NCI-H748 treated with DMSO at 0.1 percent for 48 hours (cell line): ENCODE measurements at places on chromosomes 3 and 15.

- DNase-seq = no peak
Measured at GRCh38 chr15:40369971-40370370, 12.0 kb downstream of the DISP2 start.

GRCh38 chr3:156892701-156893100 is 66.5 kb downstream of the LEKR1 start:
- no peak for DNase-seq

- DNase-seq = no peak
Measured at GRCh38 chr15:84741121-84741520, 7.3 kb upstream of the ZNF592 start.

GRCh38 chr3:138417559-138417982 is 16.8 kb upstream of the ESYT3 start:
- peak; percentile 1 for DNase-seq

DNA sequence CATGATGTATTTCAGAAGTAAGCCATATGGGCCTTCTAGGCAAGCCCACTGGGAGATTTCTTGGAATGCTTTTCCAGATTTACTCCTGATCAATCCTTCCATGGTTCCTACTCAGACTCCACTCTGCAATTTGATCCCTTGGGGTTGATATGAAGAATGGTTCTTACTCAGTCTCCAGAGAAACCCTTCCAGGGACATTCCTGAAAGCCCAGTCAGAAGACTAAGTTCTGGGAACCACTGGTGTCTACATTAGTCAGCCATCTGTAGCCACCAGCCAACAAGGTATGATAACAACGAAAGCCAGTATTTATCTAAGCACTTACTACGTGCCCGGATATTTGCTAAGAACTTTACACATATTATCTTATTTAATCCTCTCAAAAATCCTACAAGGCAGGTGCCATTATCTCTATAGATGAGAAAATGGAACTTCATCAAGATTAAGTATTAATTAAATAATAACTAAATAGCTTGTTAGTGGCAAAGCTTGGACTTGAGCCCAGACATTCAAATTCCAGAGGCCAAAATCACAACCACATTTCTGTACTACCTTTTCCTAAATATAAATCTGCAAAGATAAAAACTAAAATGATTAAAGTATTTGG is 32.7 kb downstream of the ZNF385D start:
- no peak for DNase-seq

GRCh38 chr15:85381850-85382751 is 1.7 kb downstream of the AKAP13 start:
- no peak for DNase-seq

DNA sequence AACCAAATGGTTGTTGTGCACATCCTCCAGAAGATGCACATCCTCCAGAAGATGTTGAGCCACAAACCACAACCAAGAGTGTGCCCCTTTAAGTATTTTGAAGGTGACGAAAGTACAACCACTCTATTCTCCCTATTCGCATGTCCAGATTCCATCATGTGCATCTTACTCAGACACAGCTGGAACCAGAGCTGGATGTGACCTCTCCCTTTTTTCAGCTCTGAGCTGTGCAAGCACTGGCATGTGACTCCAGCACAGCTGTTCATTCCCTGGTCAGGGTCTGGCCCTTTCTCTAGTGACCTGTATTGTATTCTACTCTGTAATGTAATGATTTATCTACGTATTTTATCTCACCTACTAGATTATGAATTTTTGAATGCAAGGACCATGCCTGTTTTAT is 29.3 kb upstream of the DLG1 start:
- no peak for DNase-seq

- no peak for DNase-seq
Measured at GRCh38 chr3:51502562-51502910, 2.7 kb upstream of the DCAF1 start.

GRCh38 chr15:90087454-90088154 is 14.7 kb downstream of the IDH2 start:
- DNase-seq = no peak

GRCh38 chr3:107450254-107450893 is 72.4 kb upstream of the BBX start:
- DNase-seq = no peak

- no peak for DNase-seq
Measured at GRCh38 chr15:38538328-38539007, 26.1 kb downstream of the RASGRP1 start.

DNA sequence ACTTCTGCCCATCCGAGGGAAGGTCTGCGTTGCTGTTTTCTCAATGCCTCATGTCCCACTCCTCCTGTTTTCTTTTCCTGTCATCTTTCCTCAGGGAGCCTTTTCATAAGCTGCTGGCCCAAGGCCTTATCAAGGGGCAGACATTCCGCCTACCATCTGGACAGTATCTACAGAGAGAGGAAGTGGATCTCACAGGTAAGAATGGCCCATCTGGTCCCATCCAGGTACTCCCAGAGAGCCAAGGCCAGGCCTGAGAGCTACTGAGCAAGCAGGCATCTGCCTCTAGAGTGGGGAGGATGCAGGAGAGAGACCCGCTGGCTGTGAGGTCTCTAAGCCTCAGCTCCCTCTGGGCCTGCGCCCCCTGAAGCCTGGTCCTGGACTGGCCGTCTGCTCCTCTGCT is 81.5 kb upstream of the LIMD1 start:
- DNase-seq = no peak

DNA sequence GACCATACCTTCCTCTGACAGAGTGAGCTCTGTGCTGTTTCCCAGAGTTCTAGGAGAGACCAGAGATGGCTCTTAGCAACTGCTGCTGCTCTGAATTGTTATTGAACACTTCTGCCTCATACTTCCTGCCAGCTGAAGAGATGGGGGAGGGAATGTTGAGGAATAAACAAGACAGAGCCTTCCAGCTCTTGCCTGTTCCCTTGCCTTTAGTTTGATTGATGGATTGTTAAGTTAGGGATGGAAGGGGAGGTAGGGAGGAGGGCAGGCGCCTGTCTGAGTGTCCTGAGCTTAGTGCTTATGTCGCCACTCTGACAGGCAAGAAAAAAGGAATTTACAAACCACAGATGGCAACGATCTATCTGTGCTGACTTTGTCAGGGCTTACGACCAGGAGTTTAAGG is 42.8 kb downstream of the ZNF609 start:
- no peak for DNase-seq

GRCh38 chr3:18992709-18993108 is 155.6 kb upstream of the KCNH8 start:
- DNase-seq = no peak

DNA sequence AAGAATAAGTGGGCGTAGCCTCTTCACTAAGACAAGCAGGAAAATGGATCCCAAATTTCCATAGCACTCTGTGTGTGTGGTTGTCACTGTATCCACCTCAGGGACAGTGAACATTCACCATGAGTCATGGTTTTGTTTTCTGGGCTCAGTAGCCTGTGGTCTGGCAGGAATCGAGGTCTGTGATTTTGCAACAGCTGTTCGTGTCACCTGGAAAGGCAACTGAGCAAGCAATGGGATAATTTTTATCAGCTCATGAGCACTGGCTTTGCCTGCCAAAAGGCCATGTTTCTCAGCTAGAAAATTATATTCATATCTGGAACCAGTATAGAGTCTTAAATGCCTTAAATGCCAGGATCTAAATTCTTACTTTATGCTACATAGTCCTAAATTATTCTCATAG is 60.9 kb downstream of the STRIT1 start:
- DNase-seq = no peak

DNA sequence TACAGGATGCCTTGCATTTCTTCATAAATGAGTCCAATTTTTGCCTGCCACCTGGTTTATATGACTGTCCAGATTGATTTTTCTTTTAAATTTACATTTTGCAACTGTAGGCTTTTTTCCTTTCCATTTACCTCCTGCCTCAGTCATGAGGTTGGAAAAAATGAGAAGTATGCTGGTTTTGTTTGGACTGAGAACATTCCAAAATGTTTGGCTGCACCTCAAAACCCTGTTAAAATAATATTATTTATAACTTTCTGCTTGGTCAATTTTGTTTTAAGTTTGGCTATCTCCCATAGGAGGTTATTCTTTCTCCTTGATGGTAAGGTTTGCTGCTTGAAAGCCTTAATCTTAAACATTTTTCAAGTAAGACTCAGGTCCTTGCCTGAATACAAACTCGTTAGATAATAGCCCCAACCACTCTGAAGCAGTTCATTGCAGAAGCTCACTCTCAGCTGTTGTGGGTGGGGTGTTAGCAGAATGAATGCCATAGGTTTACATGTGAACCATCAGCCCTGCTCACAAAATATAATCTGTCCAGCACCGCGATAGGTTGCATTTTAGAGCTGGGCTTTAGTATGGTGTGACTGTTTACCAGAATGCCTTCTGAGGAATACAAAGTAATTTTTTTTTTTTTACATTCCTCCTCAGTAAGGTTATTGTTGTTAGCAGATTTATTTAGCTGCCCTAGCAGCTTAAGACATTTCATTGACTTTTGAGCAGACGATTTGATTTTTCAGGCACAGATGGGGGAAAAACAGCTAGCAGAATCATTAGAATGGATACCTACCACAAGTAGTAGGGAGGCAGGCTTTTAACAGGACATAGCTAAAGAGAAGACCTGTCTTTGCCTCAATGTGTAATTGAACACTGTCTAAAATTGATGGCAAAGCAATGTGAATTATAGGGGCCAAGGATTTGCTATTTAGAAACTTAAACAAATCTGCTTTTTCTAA is 630.8 kb upstream of the KCNMB2 start:
- DNase-seq = no peak

DNA sequence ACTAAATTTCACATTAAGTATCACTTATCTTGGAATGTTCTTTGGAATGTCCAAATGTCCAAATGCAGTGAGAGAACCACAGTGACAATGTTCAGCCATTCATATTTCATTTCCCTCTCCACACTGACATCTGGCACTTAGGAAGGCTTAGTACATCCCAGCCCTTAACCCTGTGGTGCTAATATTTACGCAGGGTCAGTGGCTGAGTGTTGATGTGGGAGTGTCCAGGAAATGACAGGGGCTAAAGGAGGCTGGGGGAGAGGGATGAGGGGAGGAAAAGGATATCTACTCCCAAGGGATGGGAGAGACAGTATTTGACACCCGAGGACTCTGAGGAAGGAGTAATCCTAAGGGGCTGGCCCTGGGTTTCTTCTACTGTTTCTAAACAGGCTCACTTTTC is 14.1 kb upstream of the CCR4 start:
- peak; percentile 3 for DNase-seq

- DNase-seq = peak; percentile 78
Measured at GRCh38 chr3:60240492-60240891, 1010.8 kb downstream of the FHIT start.

DNA sequence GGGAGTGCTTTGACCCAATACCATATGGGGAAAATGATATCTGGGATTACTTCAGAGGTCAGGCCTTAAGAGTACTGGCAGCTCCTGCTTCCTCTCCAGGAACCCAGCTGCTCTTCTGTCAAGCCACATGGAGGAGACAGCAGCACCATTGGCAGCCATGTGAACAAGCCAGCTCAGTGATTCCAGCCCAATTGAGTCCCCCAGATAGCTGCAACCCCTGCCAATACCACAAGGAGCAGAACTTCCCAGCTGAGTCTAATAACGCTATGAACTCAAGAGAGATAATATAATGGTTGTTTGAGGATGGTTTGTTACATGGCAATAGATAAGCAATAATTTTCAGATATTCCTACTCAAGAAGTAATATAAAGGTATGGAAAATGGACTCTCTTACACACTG is 126.8 kb upstream of the CPNE4 start:
- DNase-seq = no peak

- no peak for DNase-seq
Measured at GRCh38 chr15:96882121-96882772, 551.7 kb downstream of the NR2F2 start.

- no peak for DNase-seq
Measured at GRCh38 chr15:31461911-31462480, 135.4 kb downstream of the KLF13 start.

DNA sequence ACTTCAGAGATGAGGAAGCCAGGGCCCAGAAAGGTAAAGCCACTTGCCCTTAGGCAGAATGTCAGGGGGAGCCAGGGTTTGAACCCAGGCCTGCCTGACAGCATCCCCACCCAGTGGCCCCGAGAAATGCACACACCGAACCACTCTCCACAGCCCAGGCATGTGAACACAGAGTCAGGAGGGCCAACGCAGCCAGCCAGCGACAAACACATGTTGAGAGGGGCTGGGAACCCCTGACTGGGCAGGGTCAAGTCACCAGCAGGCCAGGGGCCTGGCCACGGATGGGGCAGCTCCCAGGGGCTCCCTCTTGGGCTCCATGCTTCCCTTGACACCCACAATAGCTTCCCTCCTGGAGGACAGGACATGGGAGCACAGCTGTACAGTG is 5.1 kb upstream of the GRIP2 start:
- no peak for DNase-seq

GRCh38 chr15:88617031-88617722 is 4.0 kb upstream of the AEN start:
- DNase-seq = no peak

DNA sequence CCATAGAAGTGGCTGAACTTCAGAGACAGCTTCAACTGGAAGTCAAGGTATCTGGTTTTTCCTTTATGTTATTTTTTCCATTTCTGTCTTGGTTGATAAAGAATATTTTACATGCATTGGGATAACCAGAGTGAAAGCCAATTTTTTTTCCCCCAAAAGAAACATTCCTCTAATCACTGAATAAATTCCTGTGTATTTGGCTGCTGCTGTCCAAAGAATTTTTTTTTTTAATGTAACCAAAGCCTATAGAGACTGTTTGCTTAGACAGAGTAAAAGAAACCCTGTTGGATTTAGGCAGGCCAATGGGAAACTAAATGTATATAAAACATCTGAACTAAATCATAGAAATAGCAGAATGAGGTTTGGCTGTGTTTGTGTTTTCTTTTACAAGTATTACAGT is 75.2 kb downstream of the CGNL1 start:
- no peak for DNase-seq

DNA sequence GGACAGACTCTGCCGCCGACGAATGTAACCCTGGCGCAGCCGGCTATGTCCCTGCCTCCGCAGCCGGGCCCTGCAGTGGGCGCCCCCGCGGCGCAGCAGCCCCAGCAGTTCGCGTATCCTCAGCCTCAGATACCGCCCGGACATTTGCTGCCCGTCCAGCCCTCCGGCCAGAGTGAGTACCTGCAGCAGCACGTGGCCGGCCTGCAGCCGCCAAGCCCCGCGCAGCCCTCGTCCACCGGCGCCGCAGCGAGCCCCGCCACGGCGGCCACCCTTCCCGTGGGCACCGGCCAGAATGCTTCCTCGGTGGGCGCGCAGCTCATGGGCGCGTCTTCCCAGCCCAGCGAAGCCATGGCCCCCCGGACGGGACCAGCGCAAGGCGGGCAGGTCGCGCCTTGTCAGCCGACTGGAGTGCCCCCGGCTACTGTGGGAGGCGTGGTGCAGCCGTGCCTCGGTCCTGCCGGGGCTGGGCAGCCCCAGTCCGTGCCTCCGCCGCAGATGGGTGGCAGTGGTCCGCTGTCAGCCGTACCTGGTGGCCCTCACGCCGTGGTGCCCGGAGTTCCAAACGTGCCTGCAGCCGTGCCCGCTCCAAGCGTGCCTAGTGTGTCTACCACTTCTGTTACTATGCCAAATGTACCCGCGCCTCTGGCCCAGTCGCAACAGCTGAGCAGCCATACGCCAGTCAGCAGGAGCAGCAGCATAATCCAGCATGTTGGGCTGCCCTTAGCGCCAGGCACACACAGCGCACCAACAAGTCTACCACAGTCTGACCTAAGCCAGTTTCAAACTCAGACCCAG is 2.4 kb downstream of the TSC22D2 start:
- no peak for DNase-seq
